Stimulated activated CD4-positive, alpha-beta T cell treated with anti-CD3 and anti-CD28 coated beads, Interleukin-15, amount 100 ng/mL, for 48 hours (primary cell): ENCODE measurements at places on chromosomes 6 and 20.

DNA sequence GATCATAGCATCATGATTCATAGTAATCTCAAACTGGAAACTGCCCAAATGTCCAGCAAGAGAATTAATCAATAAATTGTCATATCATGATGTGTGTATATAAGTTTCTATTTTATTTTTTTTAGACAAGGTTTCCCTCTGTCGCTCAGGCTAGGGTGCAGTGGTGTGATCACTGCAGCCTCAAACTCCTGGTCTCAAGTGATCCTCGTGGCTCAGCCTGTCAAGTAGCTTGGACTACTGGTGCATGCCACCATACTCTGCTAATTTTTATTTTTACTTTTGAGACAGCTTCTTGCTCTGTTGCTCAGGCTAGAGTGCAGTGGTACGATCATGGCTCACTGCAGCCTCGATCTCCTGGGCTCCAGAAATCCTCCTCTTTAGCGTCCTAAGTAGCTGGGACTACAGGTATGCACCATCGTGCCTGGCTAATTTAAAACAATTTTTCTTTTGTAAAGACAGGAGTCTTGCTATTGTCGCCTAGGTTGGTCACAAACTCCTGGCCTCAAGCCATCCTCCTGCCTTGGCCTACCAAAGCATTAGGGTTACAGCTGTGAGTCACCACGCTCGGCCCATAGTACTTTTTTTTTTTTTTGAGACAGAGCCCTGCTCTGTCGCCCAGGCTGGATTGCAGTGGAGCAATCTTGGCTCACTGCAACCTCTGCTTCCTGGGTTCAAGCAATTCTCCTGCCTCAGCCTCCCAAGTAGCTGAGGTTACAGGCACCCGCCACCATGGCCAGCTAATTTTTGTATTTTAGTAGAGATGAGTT, 8.7 kb upstream of the ATRN start:
- no peak for DNase-seq

DNA sequence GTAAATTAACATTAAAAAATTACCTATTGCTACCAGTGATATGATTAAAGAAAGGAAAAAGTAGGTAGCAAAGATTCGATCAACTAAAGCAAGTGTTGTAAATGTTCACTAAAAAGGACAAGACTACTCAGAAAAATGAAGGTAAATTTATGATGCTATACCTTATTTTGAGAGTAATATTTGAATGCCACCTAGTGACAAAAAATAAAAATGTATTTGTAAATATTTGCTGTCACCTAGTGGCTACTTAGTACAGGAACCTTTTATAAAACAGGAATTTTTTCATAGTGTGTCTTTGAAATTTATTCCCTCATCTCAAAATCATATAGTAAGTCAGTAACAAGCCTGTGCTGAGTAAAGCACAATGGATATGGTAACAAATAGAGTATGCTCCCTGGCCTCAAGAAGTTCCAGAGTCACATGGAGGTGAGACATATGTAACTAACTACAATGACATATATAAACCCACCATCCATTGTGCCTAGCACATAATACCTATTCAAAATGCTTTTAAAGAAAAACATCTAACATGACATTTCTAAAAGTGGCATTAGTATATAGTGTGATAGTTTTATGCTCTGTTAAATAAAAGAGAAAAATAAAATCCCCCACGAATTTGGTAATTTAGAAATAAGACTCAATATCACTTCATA, 193.1 kb upstream of the SIM1 start:
- no peak for DNase-seq

DNA sequence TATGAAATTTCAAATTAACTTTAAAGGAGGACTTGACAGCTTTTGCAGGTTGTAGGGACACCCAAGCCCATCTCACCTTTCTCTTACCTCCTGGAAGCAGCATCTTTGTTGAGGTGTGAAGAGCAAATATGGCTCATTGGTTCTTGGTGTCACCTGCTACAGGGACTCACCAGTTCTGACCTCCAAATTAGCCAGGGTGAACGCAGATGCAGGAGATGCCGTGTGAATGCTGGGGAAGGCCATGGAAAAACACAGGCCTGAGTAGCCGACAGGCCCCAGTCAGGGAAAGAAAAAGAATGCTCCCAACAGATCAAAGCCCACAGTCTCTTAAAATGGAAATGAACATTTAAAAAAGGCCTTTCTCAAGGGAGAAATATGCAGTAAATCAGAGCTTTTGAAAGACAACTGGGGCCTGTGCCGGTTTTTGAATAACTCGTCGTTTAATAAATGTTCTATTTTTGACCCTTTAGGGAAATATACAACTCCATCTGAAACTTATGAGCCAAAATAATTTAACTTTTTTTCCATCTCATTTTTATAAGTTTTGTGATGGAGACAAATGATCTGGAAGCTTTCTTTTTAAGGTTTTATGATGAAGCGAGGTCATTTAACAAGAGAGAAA, 167.5 kb downstream of the CD83 start:
- no peak for DNase-seq

DNA sequence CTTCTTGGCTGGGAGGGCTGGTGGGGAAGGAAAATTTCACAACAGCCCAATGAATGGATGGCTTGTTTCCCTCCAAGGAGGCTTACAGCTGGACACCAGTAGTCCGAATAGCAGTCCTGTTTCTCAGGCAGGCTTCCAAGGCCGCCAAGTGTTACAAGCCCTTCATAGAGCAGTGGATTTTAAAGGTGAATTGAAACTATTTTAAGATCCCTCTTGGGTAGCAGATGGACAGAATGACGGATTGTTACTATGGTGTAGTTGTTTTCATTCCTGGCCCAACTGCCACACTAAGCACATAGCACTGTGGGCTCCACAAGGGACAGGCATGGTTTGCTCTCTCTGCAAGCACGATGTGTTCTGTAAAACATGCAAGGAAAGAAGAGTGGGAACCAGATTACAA, 203.3 kb upstream of the TAB2 start:
- DNase-seq, result no peak

GRCh38 chr6:75281653-75282052, 2.9 kb downstream of the TMEM30A start:
- no peak for DNase-seq

GRCh38 chr6:18632670-18633410, 245.7 kb downstream of the RNF144B start:
- DNase-seq, result no peak

DNA sequence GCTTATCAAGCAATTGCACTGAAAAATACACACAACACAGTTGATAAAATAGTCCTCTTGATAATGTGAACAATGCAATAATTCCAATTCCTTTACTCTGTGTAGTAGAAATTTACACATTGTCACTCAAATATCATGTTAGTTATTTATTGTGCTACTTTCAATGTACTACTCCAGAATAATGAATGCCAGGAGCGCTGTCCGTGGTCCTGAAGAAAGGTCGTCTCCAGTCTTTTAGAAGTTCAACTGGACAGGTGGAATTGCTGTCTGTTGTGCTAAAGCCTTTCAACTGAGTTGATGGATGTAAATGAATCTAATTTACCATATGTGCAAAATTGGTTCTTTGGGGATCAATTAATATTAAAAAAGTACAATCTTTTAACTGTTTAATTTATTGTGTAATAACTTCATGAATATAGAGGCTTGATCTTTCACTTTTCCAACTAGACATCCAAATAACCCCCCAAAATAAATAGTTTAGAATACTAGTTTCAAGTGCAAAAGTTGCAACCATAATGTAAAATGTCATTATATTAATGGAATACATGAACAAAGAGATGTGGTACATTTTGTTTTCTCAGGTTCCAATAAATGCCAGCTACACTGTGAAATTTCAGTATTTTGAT, 3.2 kb downstream of the GRIK2 start:
- DNase-seq, result no peak

DNA sequence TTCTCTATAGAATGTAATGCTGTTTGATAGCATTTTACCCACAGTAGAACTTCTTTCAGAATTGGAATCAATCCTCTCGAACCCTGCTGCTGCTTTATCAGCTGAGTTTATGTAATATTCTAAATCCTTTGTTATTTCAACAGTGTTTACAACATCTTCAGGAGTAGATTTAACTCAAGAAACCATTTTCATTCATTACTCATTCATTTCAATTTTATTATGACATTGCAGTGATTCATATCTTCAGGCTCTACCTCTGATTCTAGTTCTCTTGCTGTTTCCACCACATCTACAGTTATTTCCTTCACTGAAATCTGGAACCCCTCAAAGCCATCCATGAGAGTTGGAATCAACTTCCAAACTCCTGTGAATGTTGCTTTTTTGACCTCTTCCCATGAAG, 93.7 kb downstream of the ZFAND3 start:
- DNase-seq, result no peak

GRCh38 chr20:475463-476357, 13.4 kb upstream of the TBC1D20 start:
- no peak for DNase-seq
